EL (cell line): ENCODE measurements at places on chromosomes 1 and 21.

- no peak for DNase-seq
These were observed 13.0 kb upstream of the JAK1 start for GRCh38 chr1:64979358-64979757.

- DNase-seq = peak; percentile 26
These were observed 444.4 kb downstream of the LTN1 start for GRCh38 chr21:28548291-28548690.

DNA sequence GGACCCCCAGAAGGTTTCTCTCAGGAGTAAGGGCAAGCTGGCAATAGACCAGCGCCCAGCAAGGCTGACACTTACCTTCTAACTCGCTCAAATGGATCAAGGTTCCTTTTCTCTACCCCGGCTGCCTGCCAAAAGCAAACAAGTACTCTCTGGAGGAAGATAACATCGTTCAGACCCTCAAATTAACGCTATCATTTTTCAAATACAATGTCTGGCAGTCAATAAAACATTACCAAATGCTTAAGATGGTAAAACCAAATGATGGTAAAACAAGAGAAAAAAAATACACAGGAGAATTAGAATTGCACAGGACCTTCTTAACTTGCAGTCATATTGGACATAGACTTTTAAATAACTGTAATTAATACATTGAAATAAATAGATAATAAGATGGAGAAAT lies 148.1 kb downstream of the SPATA46 start:
- DNase-seq = no peak

GRCh38 chr1:36285443-36286101 lies 20.6 kb upstream of the SH3D21 start:
- peak; percentile 83 for DNase-seq

DNA sequence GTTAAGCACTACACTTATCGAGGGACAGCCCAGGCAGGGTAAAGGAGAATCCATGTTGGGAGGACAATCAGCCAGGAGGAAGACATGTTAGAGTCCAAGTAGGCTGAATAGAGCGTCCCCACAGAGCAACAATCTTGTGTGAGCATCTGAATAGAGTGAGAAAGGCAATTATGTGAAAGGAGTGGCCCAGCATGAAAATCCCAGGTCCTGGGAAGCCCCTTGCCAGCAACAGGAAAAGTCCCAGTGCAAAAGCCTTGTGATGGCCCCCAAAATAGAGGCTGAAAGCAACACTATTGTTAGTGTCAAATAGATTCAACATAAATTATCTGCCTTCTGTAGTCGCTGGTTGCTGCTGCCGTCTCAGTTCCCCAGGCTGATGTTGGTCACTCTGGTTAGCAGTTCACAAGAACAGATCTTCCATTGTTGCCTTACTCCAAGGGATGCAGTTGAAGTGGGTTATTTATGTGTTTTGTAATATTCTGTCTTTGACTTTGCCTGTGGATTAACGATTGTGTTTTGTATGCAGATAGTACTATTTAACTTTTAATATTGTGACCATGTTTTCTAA lies 12.1 kb upstream of the ABL2 start:
- no peak for DNase-seq

GRCh38 chr1:202836623-202837403 lies 26.1 kb downstream of the PCAT6 start:
- no peak for DNase-seq

DNA sequence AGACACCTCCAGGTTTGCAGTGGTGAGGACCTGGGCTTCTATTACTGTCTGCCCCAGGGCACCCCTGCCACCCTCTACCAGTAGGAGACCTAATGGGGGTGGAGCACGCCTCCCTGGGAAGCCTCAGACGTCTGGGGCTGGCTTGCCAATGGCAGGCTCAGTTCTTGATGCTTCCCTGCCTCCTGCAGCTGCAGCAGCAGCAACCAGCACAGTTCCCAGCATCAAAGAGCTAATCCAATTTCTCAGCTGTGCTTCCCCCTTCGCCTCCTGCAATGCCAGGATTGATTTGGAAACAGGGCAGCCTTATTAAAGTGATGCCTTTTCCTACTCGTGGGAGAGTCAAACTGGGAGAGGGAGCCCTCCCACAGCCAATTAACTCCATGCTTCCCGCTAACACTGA lies 8.2 kb downstream of the SYT2 start:
- no peak for DNase-seq

DNA sequence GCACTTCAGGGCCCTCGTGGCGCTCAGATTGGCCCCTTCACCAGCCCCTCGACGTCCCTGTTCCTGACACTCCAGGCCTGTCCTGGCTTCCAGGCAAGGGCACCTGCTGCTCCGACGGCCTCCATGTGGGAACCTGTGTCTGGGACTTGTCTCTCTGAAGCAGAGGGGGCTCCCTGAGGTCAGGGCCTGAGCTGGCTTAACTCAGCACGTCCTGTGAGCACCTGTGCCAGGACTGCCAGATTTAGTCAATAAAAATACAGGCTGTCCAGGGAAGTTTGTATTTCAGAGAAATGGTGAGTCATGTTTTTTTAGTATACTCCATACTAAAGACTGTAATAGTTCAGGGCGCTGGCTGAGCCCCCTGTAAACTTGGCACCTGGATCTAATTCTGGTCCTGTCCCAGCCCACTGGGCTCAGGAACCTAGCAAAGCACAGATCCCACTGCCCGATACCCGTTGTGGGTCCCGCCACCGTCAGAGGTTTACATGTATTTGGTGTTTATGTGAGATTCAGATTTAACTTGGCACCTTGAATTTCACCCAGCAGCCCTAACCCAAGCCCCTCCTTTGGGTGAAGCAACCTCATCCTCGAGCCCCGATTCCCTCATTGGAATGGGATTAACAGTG lies 109.9 kb upstream of the IFFO2 start:
- DNase-seq = no peak
